ENCODE measurements at places on chromosomes 7 and 10.

- no peak for DNase-seq
These were observed 4.0 kb downstream of the RBP3 start for GRCh38 chr10:47351899-47352815.

DNA sequence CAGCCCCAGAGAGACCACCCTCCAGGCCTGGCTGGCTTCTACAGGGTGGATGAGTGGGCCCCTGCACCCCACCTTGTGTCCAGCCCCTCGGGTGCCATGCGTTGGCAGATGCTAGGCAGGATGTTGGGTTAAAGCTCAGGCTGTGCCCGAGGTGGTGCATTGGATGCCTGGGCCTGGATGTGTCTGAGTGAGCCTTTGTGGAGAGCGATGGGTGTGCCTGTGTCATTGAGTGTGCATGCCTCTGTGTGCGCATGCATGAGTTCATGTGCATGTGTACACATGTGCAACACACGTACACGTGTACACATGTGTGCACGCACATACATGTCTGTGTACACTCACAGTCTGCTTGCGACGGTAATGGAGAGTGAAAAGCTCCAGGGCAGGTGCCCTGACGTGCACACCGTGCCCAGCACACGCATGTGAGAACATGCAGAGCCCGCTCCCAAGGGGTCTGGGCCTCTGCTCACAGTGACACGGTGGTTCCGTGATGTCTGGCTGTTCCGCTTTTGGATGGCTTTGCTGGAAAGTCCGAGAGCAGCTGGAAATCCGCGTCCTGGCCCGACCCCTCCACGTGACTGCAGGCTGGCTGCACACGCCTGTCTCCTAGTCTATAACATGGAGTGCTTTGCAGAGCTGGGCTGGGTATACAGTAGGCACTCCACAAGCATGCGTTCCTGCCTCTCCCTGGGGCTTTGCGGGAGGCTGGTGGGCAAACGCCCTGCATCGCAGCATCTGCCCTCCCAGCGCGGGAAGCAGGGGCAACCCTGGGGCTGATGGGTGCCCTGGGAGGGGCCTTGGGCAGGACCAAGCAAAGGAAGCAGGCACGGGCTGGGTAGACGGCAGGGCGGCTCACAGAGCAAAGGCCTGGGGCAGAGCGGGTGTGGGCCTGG, 36.9 kb downstream of the ELFN1 start:
- no peak for DNase-seq

GRCh38 chr7:75813084-75813483, 522 bp downstream of the CCL24 start:
- DNase-seq = no peak

DNA sequence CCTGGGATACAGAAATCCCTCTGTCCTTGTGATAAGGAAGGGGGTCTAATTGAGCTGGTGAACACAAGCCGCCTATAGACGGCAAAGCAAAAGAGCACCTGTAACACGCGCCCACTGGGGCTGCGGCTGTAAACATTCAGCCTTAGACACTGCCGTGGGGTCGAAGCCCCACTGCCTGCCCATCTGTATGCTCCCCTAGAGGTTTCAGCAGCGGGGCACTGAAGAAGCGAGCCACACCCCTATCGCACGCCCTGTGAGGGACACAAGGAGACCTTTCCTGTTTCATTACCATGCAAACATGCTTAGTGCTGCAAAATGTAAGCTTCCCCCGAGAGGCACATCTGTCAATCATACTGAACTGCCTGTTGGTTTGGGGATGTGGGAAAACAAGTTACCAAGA, 82.1 kb downstream of the NRP1 start:
- DNase-seq = no peak

DNA sequence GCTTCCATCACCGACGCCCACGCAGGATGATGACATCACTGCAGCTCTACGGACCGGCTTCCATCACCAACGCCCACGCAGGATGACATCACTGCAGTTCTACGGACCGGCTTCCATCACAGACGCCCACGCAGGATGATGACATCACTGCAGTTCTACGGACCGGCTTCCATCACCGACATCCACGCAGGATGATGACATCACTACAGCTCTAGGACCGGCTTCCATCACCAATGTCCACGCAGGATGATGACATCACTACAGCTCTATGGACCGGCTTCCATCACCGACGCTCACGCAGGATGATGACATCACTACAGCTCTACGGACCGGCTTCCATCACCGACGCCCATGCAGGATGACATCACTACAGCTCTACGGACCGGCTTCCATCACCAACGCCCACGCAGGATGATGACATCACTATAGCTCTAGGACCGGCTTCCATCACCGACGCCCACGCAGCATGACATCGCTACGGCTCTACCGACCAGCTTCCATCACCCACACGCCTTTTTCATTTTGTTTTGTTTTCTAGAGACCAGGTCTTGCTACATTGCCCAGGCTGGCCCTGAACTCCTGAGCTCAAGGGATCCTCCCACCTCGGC, 29.5 kb downstream of the GPER1 start:
- DNase-seq = no peak

- no peak for DNase-seq
These were observed 675 bp downstream of the SLC4A2 start for GRCh38 chr7:151060113-151060415.

Data from RPMI7951 (cell line).